Breast epithelium (tissue), 4 donors: ENCODE measurements at places on chromosomes 12 and 14. TPM values are rescaled to one million over a fixed set of nuclear protein-coding genes. Genes with fewer than 3 reads are reported as not detected.

The GPR68 gene
- 0.59 TPM for total RNA-seq

The IL31 gene
- not detected for total RNA-seq

The PTPRR gene
- 0.59 TPM for total RNA-seq

The SLC2A14 gene
- total RNA-seq: 2.7 TPM

The NTS gene
- total RNA-seq: 0.64 TPM

The CAPZA3 gene
- total RNA-seq: 2.0 TPM

The TMEM132C gene
- 7.2 TPM for total RNA-seq

The RD3L gene
- not detected for total RNA-seq

The PPP2R5C gene
- 90.5 TPM for total RNA-seq

The ANO4 gene
- total RNA-seq: 0.33 TPM

The AQP6 gene
- total RNA-seq: 0.16 TPM

The LAG3 gene
- 1.3 TPM for total RNA-seq

The FAM186B gene
- total RNA-seq: 0.59 TPM

The NDRG2 gene
- 251 TPM for total RNA-seq

The TMEM19 gene
- total RNA-seq: 13.4 TPM

The PIWIL1 gene
- total RNA-seq: not detected

The PLCZ1 gene
- total RNA-seq: not detected

The RFX4 gene
- 0.64 TPM for total RNA-seq

The SYNJ2BP gene
- total RNA-seq: 19.3 TPM

The RPL10L gene
- total RNA-seq: not detected

The INHBE gene
- not detected for total RNA-seq

The SDR9C7 gene
- not detected for total RNA-seq

The PRICKLE1 gene
- 9.2 TPM for total RNA-seq

The ADCY6 gene
- 42.0 TPM for total RNA-seq

The CLEC12A gene
- not detected for total RNA-seq

The SERPINA6 gene
- 12.5 TPM for total RNA-seq

The DAZAP2 gene
- total RNA-seq: 330 TPM

The ZFHX2 gene
- 1.2 TPM for total RNA-seq

The MEG3 gene
- total RNA-seq: 49.8 TPM

The CLEC4D gene
- total RNA-seq: 0.15 TPM

The LTBR gene
- 90.1 TPM for total RNA-seq

The C1S gene
- total RNA-seq: 307 TPM
